ENCODE measurements at places on chromosomes 2 and 18.

GRCh38 chr2:140624200-140624599 is 1506.6 kb downstream of the LRP1B start:
- H3K4me1 ChIP-seq = no peaks in the 10 kb centered on the region
- no peak overlapping the region for H3K4me3 ChIP-seq
- no peak for DNase-seq
- no peaks in the 10 kb centered on the region for H3K27me3 ChIP-seq
- H3K36me3 ChIP-seq = peaks cover 3% of the 10 kb centered on the region

- peaks cover 28% of the 10 kb centered on the region for H3K36me3 ChIP-seq
- H3K4me3 ChIP-seq = no peak overlapping the region
- no peak for DNase-seq
- no peaks in the 10 kb centered on the region for H3K27me3 ChIP-seq
Observed at GRCh38 chr18:69871363-69871762, 76.3 kb downstream of the CD226 start.

DNA sequence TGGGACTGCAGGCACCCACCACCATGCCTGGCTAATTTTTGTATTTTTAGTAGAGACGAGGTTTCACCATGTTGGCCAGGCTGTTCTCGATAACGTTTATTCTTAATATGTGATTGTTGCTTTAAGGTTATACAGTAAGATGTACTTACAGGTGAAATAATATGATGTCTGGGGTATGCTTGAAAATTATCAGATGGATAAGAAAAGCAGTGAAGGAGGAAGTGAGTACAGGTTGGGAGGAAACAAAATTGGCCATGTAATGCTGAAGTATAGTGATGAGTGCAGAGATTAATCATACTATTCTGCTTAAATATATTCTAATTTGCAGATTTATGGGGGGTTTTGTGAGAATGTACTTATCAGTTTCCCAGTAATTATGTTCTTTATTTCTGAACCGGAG is 3.0 kb downstream of the GCC2 start:
- H3K27ac ChIP-seq = peak overlapping the region; percentile 100
- peaks cover 83% of the 10 kb centered on the region for H3K36me3 ChIP-seq
- peaks cover 18% of the 10 kb centered on the region for H3K4me1 ChIP-seq
- H3K4me3 ChIP-seq = no peak overlapping the region
- no peak for DNase-seq
- no peaks in the 10 kb centered on the region for H3K27me3 ChIP-seq

GRCh38 chr18:49055754-49056172 is 105.0 kb upstream of the SMAD7 start:
- no peak for DNase-seq
- H3K4me1 ChIP-seq = peaks cover 39% of the 10 kb centered on the region
- peaks cover 3% of the 10 kb centered on the region for H3K36me3 ChIP-seq
- H3K4me3 ChIP-seq = peak overlapping the region; percentile 8

DNA sequence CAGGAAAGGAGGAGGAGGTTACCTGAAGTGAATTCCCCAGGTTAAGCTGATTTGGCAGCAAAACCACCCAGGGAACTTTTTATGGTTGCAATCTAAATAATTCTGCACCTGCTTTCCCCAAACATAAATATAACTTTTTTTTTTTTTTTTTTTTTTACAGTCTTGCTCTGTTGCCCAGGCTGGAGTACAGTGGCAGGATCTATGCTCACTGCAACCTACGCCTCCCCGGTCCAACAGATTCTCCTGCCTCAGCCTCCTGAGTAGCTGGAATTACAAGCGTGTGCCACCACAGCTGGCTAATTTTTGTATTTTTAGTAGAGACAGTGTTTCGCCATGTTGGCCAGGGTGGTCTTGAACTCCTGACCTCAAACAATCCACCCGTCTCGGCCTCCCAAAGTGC is 16.1 kb upstream of the PPP1CB start:
- no peak overlapping the region for H3K27ac ChIP-seq
- H3K4me1 ChIP-seq = no peaks in the 10 kb centered on the region
- no peaks in the 10 kb centered on the region for H3K36me3 ChIP-seq
- DNase-seq = no peak
- peaks cover 16% of the 10 kb centered on the region for H3K27me3 ChIP-seq

DNA sequence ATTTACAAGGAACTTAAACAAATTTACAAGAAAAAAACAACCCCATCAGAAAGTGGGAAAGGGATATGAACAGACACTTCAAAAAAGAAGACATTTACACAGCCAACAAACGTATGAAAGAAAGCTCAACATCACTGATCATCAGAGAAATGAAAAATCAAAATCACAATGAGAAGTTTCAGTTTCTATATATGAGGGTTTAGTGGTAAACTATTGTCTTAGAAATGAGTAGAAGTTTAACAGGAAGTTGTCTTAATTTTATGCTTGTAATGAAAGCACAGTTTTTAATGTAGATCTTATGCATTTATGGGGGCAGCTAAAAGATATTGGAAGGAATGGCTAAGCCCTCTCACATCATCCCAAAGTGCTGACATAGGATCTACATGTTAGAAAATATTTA is 325.4 kb downstream of the ERBB4 start:
- no peaks in the 10 kb centered on the region for H3K27me3 ChIP-seq
- H3K4me3 ChIP-seq = no peak overlapping the region
- H3K4me1 ChIP-seq = no peaks in the 10 kb centered on the region
- no peaks in the 10 kb centered on the region for H3K36me3 ChIP-seq
- no peak for DNase-seq

DNA sequence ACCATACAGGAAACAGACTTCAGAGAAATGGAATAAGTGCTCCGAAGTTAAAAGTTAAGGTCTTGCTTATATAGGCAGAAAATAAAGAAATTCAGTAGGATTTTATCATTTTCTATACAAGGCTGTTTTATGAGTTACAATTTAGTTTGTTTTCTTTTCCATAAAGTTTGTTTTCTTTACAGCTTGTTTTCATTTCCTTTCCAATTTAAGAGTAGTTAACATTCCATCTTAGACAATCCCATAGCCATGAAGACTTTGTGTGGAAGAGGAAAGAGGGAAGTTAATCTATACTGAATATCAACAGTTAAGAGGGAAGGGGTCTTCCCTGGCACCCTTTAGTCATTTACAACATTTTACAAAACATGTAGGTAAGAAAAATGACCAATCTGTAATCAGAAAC is 26.5 kb downstream of the TTC32 start:
- no peak overlapping the region for H3K4me3 ChIP-seq
- no peaks in the 10 kb centered on the region for H3K36me3 ChIP-seq
- H3K27ac ChIP-seq = no peak overlapping the region
- DNase-seq = no peak

DNA sequence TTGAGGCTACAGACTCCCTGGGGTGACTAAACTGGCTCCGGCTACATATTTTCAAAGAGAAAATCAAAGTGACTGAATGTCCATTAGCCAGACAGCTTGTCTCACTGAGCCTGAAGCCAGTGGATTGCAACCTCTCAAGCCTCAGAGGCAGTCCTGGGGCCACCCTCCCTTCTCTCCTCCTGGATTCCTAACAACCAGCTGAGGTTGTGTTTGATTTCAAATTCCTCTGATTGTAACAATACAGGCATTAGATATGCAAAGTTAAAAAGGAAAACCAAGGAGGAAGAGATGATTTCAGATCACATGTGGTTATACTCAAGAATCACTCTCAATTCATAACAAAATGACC is 101.0 kb upstream of the LMAN1 start:
- no peak overlapping the region for H3K27ac ChIP-seq
- no peak overlapping the region for H3K4me3 ChIP-seq
- no peaks in the 10 kb centered on the region for H3K36me3 ChIP-seq
- peaks cover 34% of the 10 kb centered on the region for H3K27me3 ChIP-seq

Data from effector memory CD8-positive, alpha-beta T cell (primary cell).